ENCODE measurements at places on chromosomes 5 and 9.

DNA sequence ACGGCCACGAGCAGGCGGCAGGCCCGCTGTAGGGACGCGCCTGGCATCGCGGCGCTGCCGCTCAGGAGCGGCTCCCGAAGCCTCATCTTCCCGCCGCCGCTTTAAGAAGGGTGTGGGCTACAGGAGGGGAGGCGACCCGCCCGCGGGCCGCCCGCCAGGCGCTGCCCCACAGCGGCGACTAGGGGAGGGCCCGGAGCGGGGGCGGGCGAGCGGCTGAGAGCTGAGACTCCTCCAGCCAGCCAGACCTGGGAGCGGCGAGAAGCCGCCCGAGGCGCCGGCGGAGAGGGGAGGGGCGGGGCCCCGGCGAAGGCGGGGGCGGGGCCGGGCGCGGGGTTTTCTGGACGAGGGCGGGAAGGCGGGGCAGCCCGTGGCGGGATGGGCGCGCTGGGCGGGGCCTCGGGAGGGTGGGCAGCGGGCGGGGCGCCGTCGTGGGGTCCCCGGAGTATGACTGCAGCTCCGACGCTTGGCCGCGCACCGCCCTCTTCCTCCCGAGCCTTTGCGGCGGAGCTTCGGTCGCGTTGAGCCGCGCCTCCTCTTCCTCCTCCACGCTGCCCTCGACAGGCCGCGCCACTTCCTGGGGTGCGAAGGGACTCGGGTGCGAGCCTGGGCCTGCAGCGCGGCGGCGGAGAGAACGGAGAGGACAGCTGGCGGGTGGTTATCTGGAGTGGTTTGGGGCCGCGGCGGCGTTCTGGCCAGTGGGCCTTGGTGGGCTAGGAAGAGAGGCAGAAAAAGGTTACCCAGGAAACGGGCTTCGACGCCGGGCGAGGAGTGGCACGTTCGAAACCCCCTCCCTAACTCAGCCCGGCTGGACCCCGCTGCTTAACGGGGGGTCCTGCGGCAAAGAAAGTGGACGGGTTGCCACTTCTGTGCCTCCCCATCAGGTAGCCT is at the start of gene B4GALT1:
B4GALT1 (minus strand) TSS at position 253 of the 888 bp plus-strand sequence; CDS start at position 86, 167 bp downstream.
- DNase-seq: peak; percentile 92

DNA sequence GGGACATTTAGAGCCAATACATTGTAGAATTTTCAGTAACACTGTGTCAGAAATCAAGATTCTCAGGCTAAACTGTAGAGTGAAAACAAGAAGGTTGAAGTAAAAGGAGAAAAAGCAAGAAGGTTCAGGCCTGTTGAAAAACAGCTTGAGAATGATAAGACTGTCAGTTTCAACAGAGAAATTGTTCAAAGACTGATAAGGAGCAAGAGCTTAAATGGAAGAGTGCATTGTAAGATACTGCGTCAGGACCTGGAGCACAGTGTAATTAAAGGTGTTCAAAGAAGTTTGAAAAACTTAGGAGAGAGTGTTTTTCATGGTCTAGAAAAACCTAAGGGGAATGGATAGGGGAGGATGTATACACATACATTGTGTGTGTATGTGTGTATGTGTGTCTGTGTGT is 408.3 kb downstream of the KDM4C start:
- no peak for DNase-seq

DNA sequence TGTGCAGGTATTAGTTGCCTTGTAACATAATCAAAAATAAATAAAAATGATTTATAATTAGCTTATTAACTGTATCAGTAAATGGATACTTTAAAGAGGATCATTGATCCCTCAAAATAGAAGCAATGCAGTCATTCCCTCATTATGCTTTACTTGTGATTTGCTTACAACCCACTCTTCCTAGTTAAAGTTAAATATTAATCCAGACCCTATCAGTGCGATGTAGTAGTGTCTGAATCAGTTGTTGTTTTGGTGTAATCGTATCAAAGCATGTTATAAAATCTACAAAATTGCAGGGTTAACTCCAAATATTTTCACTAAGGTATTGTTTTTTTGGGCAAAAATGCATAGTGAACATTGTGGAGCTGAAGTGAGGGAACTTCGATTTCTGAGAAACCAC is 17.6 kb downstream of the TENT4A start:
- DNase-seq: no peak

DNA sequence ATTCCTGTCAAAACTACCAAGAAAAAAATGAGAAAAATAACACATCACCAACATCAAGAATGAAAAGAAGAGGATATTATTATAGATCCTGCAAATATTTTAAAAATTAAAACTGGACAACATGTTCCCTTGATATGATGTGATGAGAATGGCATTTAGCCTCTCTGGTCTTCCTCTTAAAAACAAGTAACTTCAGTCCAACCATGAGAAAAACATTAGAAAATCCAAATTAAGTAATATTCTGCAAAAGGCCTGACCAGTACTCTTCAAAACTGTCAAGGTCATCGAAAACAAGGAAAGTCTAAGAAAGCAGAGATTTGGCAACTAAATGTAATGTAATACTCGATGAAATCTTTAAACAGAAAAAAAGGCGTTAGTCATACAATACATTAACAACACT is 167.1 kb upstream of the SNX2 start:
- no peak for DNase-seq

DNA sequence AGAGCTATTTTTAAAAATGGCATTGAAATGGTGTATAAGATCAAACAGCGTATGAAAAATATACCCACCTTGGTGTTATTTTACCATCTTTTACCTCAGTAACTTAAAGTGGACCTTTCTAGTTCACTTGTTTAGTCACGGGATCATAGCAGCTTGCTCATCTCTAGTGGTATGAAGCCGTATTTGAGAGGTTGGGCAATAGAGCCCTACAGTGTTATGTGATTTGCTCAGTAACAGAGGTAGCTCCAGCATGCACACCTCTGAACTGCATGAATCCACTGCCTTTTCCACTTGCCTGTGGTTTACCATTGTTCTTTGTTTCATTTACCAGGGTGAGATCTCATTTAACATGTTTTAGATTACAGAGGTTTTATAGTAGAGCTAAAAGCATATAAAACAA is 134.4 kb downstream of the ATG10 start:
- DNase-seq: no peak

DNA sequence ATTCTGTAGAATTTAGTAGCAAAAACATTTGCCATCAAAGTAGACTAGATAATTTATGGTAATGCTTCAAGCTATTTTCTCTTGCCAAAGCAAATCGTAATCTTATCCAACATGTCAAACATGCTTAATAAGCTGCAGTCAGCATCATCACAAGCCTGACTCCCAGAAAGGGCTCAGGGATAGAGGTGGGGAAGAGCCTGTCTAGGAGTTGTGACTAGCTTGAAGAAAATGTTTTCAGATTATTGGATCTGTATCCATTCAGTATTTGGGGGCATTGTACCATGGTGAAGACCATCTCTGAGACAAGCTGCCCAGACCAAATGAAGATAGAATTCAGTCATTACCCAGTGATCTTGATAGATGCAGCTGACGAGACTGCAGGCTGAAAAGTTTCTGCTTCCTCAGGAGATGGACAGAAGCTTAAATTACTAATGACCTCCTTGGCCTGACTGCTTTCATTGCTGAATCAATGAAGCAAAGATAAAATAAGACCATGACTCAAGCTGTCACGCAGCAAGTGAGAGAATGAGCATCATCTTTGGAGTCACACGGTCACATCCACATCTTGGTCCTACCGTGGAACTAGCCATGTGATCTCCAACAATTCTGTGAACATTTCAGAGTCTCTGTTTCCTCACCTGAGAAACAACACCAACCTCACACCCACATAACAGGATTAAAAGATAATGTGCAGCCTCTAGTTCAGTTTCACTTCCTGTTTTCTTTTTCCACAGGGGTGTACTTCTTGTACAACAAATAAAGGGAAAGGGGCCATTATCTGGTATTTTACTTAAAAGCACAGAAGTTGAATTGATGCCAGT is 9.4 kb downstream of the ERAP2 start:
- DNase-seq: no peak

GRCh38 chr9:129608561-129609481 is 12.1 kb downstream of the C9orf50 start:
- no peak for DNase-seq

DNA sequence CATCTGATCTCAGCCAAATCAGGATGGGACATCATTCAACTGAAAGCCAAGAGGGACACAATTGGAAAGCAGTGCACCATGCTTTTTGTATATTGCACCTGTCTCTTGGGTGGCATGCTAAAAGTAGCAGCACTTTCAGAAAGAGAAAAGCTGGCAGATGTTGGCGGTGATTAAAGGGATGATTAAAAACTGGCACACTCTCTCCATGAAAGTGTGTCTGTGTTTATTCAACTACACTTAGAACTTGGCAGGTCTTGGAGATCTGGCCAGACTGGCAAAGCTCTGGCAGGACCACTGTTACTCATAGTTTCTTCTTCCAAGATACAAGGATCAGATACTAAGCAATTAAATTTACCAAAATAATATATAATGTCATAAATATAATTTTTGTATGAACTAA is 112.9 kb upstream of the ELAVL2 start:
- DNase-seq: no peak

DNA sequence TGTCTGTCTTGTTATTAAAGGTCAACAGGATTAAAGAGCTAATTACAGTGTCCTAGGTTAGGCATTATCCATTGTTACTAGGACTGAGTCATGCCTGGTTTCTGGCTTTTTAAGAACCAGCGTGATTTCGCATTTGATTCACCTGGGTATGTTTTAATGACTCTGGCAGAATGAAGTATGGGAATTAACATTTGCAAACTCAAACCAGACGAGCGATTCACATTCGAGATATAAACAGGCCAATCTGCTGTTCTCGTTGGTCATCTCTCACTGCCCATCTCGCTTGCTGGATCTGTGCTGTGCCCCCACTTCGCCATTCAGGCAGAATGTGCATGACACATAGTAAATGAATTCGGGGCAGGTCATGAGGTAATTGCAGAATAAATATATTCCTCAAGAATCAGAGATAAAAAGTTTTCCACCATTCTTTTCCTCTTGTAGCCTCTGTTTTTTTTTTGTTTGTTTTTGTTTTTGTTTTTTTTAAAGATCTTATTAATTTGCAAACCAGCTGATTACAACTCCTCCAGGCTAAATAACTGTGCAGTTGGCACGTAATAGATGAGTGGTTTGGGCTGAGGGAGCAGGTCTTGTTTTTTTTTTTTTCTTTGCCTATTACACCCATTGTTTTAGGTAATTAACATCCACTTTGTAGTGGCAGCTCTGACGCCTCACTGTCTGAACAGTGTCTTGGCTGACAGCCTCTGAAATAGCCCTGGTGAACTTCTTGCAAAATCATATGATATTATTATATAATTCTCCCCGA is 313.5 kb upstream of the MSX2 start:
- DNase-seq: no peak

DNA sequence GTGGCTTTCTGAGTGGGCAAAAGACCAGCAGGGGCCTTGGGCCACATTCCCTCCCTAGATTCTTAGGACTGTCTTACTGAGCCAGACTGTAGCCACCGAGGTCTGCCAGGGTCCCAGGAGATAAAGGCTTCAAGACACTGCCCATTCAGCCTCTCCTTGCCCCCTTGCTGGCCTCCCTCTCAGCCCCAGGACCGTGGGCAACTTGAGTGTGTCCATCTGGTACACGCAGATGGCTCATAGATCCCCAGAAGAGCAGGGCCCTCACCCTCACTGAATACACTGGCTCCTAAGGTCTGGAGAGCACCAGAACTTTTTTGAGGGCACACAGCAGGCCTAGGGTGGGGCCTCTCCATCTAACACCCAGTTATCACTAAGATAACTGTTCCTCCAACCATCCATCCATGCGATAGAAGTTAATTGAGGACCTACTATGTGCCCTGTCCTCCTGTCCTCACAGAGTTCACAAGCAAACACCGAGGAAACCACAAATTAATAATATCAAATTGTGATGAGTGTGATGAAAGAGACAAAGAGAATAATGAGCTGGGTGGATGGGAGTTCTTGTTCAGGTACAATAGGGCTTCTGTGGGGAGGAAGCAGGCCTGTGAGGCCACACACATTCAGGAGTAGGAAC is 4.9 kb upstream of the PDGFRB start:
- DNase-seq: no peak

DNA sequence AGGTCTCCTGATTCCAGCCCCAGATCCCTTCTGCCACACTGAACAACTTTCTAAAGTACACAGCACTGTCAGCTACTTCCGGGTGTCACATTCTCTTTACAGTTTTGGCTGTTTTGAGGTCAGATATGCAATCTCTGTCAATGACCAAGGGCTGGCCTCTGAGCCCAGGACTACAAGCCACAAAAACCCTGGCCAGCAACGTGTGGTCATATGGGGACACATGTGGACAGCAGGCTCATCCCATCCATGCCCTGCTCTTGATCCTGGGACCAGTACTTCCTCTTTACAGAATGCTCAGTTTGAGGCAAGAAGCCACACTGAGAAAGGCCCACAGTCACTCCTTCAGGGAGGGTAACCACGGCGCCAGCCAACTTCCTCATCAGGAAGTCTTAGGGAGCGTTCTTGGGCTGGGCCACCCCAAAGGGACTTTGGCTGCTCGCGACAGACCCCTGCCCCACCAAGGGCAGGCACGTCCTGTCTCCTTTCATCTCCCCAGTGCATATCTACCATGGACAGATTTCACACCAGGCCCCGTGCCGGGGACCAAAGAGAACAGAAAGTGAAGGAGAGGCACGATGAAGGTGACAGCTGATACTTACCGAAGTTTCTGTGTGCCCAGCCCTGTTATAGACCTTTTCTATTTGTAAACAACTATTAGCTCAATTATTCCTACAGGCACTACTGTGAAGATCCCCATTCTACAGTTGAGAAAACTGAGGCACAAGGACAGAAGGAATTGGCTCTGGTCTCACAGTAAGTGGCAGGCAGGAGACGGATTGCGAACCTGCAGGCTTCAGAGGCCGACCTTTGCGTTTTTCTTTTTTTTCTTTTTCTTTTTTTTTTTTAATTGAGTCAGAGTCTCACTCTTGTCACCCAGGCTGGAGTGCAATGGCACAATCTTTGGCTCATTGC is 37.3 kb downstream of the STK10 start:
- DNase-seq: no peak

DNA sequence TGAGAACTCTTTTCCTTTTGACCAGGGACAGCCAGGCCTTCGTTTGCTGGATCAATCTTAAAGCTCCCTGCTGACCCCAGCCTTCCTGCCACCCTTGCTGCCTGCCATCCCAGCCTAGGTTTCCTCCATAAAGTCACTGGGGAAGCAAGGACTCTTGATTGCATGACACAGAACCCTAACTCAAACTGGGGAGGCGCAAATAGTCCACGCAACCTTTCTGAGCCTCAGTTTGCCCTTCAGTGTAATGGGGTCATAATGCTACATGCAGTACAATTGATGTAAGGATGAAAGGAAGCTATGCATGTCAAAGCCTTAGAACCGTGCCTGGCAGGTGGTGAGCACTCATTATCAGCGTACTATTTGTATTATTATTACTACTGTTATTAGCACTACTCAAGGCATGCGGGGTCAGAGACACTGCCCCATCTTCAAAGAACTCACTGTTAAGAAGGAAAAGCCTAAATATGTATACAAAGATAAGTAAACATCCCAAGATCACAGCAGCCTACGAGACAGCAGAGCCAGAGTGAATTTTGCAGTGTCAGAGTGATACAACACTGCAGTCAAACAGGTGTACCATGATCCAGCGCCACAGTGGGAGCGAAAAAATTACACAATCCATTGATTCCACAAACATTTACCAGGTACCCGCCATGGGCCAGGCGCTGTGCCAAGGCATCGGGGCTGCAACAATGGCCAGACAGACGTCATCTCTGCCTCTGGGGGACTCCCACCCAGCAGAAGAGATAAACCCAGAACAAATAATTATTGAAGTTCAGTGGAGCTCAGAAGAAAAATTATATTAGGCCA is 16.9 kb upstream of the CPLX2 start:
- no peak for DNase-seq

- no peak for DNase-seq
Measured at GRCh38 chr5:148794275-148794674, 32.1 kb upstream of the ADRB2 start.
